Bone marrow (tissue), 2 donors: ENCODE measurements at places on chromosomes 1 and 21.

DNA sequence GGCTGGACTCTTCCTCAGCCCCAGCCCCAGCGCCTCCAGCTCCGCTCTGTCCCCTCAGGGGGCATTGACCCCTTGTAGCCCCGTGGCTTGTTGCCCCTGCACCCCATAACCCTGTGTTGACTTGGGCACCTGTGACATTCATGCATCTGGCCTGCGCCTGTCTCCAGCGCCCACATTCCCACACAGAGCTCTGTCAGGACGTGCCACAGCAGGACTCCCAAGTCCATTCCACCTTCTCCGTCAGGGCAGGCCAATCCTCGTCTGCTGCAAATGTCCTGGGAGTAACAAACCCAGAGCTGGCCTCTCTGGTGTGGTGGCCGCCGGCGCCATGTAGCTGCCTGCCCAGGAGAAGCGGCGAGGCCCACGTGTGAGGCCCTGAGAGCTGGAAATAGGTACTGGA, 60.6 kb downstream of the AGPAT3 start:
- no peak for DNase-seq

GRCh38 chr21:33937931-33938339, 22.3 kb upstream of the ATP5PO start:
- no peak for DNase-seq

GRCh38 chr1:57232500-57232899, 191.4 kb downstream of the DAB1 start:
- no peak for DNase-seq

- no peak for DNase-seq
These were observed 121.8 kb downstream of the PCBP3 start for GRCh38 chr21:45765375-45765774.
